ENCODE measurements at places on chromosomes 3 and 15.

DNA sequence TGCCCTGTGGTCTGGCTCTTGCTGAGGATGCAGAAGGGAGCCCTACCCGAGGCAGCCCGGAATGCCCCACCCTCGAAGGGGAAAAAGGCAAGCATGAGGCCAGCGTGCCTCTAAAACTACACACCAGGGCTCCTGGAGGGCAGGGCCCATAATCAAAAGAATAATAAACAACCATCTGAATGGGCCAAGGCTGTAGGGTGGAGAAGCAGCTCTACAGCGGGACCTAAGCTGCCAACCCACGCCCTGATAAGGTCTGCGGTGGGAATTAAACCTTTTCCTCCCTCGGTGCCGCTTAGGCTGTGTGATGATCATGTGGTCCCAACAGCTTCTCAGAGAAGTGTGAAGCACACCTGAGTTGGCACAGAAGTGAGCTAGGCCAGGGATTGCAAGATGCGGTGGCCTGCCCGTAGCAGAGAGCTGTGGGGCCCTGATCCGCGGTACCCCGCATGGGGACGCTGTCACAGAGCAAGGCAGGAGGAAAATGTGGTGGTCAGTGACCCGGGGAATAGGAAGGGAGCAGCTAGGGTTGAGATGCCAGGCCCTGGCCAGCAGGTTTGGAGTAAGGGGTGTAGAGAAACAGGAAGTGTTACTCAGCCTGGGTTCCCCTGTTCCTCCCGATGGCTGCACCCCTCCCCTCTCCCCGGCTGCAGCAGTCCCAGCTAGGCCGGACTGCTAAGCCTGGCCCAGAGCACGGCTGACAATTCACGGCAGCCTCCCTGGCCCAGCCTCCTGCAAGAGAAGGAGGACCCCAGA lies 1.1 kb upstream of the C15orf62 start:
- DNase-seq, result no peak

GRCh38 chr3:46709157-46709654 lies 8.0 kb downstream of the TMIE start:
- no peak for DNase-seq

DNA sequence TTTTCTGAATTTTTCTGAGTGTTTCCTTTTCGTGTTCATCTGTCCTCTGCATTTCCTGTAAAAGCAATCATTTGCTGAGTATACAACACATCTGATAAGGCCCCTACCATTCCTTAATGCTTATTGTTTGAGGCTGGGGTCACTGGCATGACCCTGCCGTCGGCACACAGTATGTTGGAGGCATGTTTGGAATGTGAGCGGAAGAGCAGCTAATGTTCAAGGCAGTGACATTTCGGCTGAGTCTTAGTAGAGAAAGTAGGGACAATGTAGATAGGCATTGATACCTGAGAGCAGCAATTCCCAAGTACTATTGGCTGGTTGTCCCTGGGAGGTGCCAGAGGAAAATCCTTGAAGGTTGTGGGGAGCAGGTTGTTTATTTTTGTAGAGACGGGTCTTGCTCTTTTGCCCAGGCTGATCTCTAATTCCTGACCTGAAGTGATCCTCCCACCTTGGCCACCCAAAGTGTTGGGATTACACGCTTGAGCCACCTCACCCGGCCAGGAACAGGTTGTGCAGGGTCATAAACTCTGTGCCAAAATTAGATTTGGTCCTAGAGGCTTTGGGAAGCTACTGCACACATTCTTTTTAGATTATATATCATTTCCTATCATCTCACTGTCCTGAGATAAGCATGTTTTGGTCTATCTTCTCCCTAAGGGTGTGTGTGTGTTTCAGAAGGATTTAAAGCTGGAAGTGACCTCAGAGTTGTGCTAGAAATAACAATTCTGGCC lies 13.5 kb downstream of the PTPN23 start:
- no peak for DNase-seq

DNA sequence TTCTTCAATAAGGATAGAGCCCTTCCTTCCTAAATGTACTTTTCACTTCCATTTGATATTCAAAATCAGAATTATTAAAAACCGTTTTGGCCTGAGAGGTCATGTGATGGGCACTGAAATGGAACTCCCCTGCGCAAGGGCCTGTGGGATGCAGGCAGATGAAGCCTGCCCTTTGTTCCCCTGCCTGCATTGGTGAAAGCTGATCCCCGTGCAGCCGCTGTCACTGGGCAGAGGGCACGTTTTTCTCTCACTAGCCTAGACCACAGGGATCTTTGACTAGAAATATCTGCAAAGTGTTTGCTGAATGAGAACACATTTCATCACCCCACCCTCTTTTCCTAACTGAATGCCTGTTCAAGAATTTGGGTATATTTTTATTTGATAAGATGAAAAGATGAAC lies 74.9 kb downstream of the TIPARP start:
- DNase-seq, result no peak

- no peak for DNase-seq
These were observed 45.3 kb upstream of the FAM3D start for GRCh38 chr3:58711871-58712270.

- no peak for DNase-seq
These were observed 50.0 kb downstream of the PRKAR2A start for GRCh38 chr3:48797626-48798025.

- no peak for DNase-seq
These were observed 605 bp upstream of the RASL12 start for GRCh38 chr15:65068403-65068788.

Measured in CD4-positive, alpha-beta T cell treated with Interleukin-17A for 1 hour (primary cell).